Liver (tissue), 10 donors: ENCODE measurements at places on chromosomes 6 and 20. TPM values are rescaled to one million over a fixed set of nuclear protein-coding genes. Genes with fewer than 3 reads are reported as not detected.

- H3K27ac ChIP-seq, result no peak overlapping the region
- no peak overlapping the region for H3K4me3 ChIP-seq
- H3K27me3 ChIP-seq, result no peaks in the 10 kb centered on the region
- no peaks in the 10 kb centered on the region for H3K4me1 ChIP-seq
These were observed 173.4 kb downstream of the MOXD1 start for GRCh38 chr6:132227904-132228303.

DNA sequence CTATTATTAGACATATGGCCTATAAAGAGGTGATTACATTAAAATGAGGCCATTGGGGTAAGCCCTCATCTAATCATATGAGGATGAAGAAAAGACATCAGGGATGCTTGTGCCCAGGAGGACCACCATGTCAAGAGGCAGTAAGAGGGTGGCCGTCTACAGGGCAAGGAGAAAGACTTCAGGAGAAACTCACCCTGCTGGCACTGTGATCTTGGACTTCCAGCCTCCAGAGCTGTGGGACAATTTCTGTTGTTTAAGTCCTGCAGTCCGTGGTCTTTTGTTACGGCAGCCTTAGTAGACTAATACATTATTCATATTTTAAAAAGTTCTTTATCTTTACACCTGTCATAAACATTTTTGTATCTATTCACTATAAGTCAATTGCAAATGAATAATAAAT, 290.0 kb downstream of the PRL start:
- no peaks in the 10 kb centered on the region for H3K27me3 ChIP-seq
- no peak overlapping the region for H3K4me3 ChIP-seq
- no peak for DNase-seq
- H3K4me1 ChIP-seq, result no peaks in the 10 kb centered on the region
- no peak overlapping the region for H3K27ac ChIP-seq
- no peaks in the 10 kb centered on the region for H3K36me3 ChIP-seq

GRCh38 chr20:57630061-57630460, 9.8 kb upstream of the ZBP1 start:
- H3K27me3 ChIP-seq, result no peaks in the 10 kb centered on the region
- no peaks in the 10 kb centered on the region for H3K4me1 ChIP-seq
- H3K27ac ChIP-seq, result no peak overlapping the region

DNA sequence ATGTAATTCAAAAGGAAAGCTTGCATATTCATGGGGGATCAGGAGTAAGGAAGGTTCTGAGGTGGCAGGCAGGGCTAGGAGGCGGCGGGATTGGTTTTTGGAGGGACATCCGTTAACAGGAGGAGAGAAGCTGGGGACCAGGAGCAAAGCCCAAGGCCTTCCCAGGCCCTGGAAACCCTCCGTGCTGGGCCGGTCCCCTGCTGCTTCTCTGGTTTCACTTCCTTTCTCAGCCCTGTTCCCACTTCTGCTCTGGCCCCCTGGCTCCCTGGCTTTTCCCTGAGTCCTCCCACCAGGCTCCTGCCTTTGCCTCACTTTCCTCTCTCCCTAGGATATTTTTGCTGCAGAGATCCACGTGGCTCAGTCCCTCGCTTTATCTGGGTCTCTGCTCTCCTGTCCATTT, 26.4 kb upstream of the SALL4 start:
- H3K36me3 ChIP-seq, result no peaks in the 10 kb centered on the region
- no peaks in the 10 kb centered on the region for H3K27me3 ChIP-seq
- H3K4me1 ChIP-seq, result no peaks in the 10 kb centered on the region
- H3K4me3 ChIP-seq, result no peak overlapping the region

DNA sequence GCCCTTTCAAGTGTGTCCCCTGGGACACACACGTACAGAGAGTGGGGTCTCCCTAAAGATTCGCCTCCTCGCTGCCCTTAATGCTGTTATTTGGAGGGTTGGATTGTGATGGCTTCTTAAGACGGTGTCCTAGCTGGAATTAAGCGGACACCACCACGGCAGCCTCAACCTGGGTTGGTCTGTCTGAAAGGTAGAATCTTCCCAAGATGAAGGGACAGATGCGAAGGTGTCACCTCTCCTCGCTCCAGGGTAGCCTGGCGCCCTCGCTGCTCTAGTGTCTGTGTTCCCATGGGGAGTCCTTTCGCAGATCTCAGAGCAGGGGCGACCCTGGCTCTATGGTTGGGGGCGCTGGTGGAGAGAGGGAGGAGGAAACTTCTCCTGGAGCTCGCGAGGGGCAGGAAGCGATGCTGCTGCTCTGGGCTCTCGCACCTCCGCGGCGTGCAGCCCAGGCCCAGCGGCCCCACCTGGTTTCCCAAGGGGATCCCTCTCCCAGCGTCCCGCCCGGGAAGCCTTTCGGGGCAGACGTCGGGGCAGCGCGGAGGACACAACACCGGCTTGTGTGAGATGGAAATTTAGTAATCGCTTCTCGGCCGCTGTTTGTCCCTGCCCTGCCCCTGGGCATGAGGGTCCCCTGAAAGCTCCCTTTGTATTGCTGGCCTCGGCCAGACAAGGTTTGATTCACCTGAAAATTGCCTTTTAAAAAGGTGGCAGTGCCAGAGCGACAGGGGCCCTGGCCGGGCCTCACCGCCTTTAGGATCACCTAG, 1.7 kb downstream of the RSPO3 start:
- H3K27ac ChIP-seq, result peak overlapping the region; percentile 7
- peak overlapping the region; percentile 29 for H3K4me3 ChIP-seq
- no peaks in the 10 kb centered on the region for H3K36me3 ChIP-seq
- peaks cover 3% of the 10 kb centered on the region for H3K27me3 ChIP-seq
- DNase-seq, result no peak

GRCh38 chr20:1783245-1783644, 112.0 kb upstream of the SIRPA start:
- H3K36me3 ChIP-seq, result no peaks in the 10 kb centered on the region
- peaks cover 3% of the 10 kb centered on the region for H3K27me3 ChIP-seq
- no peak for DNase-seq
- H3K4me1 ChIP-seq, result peaks cover 6% of the 10 kb centered on the region

DNA sequence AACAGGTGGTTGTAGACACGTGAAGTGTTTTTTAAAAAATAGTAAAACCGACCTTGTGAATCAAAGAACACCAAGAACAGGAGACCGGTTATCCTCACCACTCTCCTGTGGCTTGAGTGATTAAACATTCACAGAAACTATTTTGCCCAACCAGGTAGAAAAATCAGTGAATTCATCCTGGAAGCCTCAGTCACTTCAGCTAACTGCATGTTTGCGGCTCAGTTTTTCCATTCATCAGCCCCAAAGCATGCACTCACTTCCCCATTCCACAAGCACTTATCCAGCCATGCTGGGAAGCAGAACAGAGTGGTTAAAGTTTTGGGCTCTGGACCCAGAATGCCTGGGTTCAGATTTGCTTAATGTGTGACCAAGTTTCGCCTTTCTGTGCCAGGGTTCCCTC, 2.4 kb downstream of the LRRN4 start:
- no peak for DNase-seq
- no peaks in the 10 kb centered on the region for H3K36me3 ChIP-seq
- H3K27ac ChIP-seq, result no peak overlapping the region
- no peak overlapping the region for H3K4me3 ChIP-seq

Gene CNPY3
- polyA plus RNA-seq, result 41.0 TPM

Gene OR2J3
- not detected for polyA plus RNA-seq

Gene SMIM26
- 142 TPM for polyA plus RNA-seq
